ENCODE measurements at places on chromosomes 11 and 22.

DNA sequence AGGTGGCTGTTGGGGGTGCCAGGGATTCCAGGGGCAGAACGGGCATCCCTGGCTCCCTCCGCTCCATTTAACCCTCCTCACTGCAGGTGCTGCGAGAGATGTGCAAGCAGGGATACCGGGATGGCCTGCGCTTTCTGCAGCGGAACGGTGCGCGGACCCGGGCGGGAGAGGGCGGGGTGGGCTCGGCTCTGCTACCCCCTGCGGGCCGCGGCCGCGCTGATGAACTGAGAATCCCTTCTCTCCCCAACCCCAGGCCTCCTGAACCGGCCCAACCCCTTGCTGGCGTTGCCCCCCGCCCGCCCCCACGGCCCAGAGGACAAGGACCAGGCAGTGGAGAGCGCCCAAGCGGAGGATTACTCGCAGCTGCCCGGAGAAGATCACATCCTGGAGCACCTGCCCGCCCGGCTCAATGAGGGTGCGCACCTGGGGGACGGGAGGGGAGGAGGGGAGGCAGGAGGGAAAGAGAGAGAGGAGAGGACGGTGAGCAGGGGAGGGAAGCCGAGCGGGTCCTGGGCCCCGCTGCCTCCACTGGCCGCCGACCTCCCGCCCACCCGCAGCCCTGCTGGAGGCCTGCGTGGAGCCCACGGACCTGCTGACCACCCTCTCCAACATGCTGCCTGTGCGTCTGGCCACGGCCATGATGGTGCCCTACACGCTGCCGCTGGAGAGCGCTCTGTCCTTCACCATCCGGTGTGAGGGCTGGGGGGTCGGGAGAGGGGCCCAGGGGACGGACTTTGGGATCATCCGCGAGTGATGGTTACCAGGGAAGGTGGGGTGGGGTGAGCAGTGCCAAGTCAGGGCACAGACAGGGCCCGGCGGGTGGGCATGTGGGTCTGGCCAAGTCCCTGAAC is 4.1 kb upstream of the CRACR2B start:
- peak; percentile 22 for DNase-seq

DNA sequence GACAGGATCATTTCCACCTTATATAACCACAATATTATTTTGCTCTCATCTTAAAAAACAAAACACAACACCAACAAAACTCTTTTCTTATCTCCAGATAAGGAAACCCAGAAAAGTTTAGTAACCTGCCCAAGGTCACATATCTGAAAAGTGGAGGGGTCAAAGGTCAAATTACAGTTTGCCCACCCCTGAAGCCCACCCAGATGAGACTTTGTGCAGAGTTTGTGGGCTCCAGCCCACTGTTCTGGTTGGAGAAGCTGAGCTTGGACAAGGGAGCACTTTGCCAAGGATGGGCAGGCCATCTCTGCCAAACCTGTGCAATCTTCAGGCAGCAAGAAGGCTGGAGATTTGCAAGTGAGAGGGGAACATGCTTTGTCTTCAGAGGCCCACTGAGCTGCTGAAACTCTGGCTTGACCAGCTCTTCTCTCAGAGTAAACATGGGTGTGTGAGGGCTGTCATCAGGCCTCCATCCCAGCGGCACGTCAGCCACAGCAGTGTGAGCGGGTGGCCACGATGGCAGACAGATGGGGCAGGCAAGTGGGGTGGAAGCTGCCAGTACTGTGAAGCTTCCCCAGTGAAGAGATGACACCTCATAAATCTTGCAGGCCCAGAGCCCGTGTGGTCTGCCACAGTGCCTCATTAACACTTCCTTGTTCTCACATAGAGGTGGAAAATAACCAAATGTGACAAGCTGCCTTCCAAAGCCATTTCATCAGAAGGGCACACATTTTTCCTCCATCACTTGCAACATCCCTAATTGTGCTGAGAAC is 111.8 kb downstream of the CCDC81 start:
- peak; percentile 45 for DNase-seq

- DNase-seq: no peak
These were observed 14.3 kb downstream of the PI4KA start for GRCh38 chr22:20844055-20845037.

DNA sequence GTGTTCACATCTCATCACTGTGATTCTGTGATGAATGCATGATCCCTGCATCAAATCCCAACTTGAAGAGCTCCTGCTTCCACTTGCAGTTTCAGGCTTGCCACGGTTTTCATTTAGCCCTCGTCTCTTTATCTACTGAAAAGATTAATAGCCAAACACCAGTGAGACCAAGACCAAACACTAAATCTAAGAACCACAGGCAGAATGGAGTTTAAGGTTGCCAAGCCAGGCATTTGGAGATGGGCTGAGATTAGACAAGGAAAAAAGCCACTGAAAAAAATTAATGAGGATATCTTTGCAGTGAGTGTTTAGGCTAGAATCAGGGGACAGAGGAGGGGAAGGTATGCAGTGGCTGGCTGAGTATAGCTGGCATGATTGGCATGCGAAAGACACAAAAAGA is 227.2 kb upstream of the BLID start:
- no peak for DNase-seq

DNA sequence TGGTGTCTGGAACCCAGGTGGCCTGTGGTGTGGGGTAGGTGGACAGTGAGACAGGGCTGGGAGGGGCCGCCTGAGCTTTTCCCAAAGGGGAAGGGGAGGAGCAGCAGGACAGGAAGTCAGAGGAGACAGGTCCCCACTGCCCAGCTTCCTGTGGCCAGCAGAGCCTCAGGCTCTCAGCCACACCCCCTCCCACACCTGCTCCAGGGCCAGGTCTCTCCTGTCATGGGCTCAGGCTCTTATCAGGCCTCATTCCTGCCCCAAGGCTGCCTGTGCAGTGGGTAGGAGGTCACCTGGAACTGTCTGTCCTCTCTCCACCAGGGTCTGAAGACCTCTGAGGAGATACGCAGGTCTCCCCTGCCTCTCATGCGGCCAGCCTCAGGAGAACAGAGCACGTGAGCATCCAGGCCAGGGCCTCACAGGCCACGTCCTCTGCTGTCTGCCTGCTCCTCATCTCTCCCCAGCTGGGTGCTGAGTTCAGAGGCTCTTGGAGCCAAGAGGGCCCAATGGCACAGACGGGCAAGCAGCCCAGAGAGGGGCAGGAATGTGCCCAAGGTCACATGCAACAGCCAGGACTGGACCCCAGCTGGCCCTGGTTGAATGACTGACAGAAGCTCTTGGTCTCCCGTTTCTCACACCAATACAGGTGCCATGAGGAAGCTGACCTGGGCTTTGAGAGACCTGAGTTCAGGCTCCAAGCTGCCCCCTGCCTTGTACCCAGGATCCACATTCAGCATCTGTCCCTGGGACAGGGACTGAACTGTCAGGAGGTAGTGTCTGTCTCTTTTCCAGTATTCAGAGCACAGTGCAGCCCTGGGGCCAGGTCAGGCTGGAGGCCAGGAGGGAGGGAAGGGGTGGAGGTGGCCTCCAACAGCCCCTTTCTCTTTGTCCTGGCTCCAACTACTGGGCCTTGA is 16.7 kb downstream of the STARD10 start:
- no peak for DNase-seq

DNA sequence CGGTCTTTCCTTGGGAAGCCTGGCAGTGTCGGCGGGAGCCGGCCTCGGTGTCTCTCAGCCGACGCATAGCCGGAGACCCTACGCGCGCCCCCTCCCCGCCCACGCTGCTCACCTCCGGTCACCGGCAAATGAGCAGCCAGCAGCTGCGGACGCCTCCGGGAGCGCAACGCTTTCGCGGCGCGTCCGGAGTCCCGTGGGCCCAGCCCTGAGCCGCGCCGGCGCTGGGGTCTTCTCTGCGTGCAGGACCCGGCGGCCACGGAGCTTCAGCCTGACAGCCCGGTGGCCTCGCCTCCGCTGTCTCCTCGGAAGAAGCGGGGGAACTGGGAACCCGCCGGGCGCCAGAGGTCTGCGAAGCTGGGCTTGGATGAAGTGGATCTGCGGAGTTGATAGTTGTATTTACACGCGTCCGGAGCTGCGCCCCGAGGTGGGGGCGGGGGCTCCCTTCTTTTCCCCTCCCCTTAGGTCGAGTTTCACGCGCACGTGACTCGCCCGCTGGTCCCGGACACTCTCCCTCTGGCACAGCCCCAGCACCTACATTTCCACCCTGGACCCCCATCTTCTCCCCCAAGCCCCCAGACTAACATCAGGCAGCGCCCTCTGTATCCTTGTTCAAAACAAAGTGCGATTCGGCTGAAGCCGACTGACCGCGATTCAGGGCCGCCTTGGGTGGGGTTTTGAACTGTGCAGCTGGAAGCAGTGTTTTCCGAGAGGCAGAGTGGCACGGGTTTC is at the start of gene SLC43A1:
TSS of gene SLC43A1 (minus strand) at position 371 of the 729 bp plus-strand sequence. CDS start 1,591 bp downstream, outside the sequence.
- no peak for DNase-seq

- no peak for DNase-seq
These were observed 59.7 kb upstream of the LMO1 start for GRCh38 chr11:8323161-8323935.

- no peak for DNase-seq
These were observed 294.3 kb downstream of the OPCML start for GRCh38 chr11:133238027-133238426.

GRCh38 chr11:75667831-75668450 is 897 bp downstream of the MAP6 start:
- DNase-seq: peak; percentile 28

- no peak for DNase-seq
These were observed 152.0 kb upstream of the TBCEL start for GRCh38 chr11:120871924-120872323.

DNA sequence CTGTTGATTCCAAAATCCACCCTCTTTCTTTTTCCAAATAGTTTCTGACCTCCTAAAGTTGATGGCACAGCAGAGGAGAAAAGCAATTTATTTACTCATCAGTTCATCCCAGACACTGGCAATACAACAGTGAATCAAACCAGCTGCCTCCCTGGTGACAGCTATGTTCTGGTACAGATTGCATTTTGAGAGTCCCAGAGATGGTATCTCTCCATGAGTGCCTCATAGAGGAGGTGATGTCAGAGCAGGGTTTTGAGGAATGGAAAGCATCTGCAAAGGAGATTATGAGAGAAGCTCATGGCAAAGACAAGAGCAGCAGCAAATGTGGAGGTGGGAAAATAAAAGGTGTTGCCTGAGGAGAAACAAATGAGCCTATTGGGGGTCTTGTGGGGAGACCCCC is 377.2 kb downstream of the MN1 start:
- no peak for DNase-seq

GRCh38 chr11:69896250-69896649 is 77.0 kb upstream of the FGF3 start:
- DNase-seq: no peak
